Activated naive CD4-positive, alpha-beta T cell treated with anti-CD3 and anti-CD28 coated beads, Interleukin-2, amount 50 U/mL, for 72 hours (primary cell): ENCODE measurements at places on chromosomes 6 and 20. TPM values are rescaled to one million over a fixed set of nuclear protein-coding genes. Genes with fewer than 3 reads are reported as not detected.

DNA sequence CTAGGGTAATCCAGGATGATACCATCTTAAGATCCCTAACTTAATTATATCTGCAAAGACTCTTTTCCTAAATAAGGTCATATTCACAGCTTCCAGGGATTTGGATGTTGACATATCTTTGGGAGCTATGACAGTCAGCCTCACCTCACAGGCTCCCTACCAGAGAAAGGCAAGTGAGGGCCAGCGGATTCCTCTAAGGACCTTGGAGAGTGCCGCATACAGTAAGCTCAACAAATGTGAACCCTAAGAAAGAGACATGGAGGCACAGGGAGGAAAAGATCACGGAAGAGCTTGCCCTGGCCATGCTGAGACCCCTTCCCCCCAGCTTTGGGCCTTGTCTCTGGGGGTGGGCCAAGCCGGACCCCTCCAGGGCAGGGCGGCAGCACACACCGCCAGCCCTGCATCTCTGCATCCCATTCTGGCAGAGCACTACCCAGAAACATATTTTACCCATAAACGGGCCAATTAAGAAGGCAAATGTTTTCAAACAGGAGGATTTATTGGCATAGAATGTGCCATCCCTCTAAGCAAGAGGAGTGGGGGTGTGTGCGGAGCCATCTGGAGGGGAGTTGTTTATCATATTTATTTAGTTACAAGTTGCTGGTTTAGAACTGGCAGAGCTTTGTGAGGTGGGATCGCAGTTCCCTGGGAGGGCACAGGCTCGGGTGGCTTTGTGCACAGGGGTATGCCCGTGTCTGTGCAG, 55.4 kb downstream of the CHMP4B start:
- no peak for DNase-seq

Gene PNPLA1
- total RNA-seq: not detected

Gene PLCB1
- total RNA-seq: 0.56 TPM

GRCh38 chr20:16821211-16822089, 73.3 kb downstream of the OTOR start:
- DNase-seq: no peak

Gene HSPA1L
- total RNA-seq: 2.3 TPM

Gene PTGIS
- 1.0 TPM for total RNA-seq

GRCh38 chr6:130908958-130909357, 81.8 kb downstream of the SMLR1 start:
- DNase-seq: no peak

- no peak for DNase-seq
Observed at GRCh38 chr6:73929405-73929804, 233.4 kb downstream of the CD109 start.

GRCh38 chr20:2297357-2297728, 1.5 kb downstream of the TGM3 start:
- no peak for DNase-seq

Gene IER3
- total RNA-seq: 70.0 TPM

Gene CDH26
- 1.7 TPM for total RNA-seq

DNA sequence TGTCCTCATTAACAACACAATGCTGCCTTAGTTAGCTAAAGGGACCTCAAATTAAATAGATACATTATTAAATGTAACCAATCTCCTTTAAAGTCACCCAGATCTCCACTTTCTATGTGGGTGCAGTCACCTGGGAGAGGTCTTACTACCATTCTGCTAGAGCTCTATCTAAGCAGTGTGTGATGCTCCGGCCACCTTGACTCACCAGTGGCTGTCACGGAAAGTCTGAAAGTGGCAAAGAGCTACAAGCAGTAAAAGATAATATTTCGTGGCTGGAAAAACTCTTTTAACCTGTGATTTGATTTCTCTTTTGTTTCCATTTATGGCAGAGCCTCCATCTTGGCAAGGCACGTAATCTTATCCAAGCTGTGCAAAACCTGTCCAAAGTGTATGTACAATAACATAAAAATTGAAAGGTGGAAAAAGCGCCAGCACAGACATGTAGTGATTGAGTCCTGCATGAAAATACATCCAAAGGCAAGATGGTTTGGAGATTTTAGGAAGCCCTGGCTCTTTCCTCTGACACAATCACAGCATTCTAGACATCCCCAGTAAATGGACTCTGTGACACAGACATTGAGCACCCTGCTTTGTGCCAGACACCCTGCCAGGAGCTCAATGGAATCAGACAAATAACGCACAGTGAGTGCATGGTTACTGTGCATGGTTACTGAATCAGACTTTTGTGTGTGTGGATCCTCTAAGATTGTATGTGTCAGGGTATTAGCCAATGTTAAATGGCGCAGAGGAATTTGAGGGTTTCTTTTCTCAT, 116.6 kb downstream of the ADAT2 start:
- no peak for DNase-seq

GRCh38 chr20:52536841-52537400, 345.3 kb upstream of the ZFP64 start:
- no peak for DNase-seq

Gene DYNLT2
- 2.6 TPM for total RNA-seq

DNA sequence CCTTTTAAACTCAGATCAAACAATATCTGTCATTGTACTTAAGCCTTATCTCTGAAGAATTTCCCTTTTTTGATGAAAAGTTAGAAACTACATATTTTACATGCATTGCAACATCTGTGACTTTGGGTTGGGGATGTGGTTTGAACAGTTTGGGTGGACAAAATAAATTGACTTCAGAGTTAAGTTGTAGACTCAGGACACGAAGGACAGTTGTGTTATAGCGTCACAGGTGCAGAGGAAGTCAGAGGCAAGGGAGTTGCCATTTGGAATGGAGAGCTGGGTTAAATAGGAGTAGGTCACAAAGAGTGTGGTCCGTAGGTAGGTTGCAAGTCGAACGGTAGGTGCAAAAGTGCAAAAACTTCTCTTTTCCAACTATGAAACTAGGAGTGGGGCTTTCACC, 46.0 kb downstream of the ZFAND3 start:
- DNase-seq: no peak
